RWPE2 (cell line): ENCODE measurements at places on chromosomes 1 and 21.

DNA sequence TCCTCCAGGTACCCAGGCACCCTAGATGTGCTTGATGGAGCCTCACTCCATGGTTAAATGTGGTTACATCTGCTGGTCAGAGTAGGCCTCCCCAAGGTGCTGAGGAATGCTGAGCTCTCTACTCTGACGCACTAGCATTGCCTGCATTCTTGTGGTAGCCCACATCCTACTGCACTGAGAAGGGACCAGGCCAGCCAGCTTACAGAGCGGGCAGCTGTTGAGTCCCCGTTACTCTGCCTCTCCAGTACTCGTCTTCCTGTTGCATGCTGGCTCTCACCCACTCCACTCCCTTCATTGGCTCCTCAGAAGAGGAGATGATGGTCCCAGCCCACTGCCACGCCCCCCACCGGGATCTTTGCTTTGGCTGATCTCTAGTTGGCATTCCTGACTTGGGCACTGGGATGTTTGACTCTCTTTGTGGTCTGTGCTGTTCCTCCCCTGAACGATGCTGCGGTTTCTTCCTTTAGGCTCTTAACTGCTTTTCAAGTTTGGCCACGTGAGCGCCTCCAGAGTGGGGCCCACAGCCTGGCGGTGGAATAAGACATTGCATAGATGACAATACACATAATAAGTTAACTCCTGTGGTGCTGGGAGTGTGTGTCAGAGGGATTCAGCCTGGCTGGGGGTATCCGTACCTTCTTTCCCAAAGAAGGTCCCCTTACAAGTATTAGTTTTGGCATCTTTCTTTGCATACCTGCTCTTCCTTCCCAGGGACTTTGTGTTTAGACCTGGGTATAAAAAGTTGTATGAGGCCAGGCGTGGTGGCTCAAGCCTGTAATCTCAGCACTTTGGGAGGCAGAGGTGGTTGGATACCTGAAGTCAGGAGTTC lies 18.6 kb downstream of the AZIN2 start:
- DNase-seq, result peak; percentile 98

DNA sequence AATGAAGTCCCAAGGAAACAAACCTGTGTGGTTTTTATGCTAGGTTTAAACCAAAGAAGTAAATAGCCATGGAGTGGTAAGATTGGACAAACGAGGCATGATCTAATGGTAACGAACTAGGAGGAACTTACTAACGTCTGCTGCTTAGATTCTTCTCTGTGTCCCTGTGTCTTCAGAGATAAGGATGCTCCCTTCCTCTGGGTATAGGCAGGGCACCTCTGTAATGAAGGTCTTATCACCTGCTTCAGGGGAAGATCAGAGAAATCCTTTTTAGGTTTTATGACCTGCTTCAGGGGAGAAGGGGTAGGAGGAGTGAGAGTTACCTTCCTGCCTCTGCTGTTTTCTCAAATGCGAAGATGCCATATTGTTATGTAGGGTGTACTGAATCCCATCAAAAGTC lies 214.9 kb upstream of the L1TD1 start:
- no peak for DNase-seq

DNA sequence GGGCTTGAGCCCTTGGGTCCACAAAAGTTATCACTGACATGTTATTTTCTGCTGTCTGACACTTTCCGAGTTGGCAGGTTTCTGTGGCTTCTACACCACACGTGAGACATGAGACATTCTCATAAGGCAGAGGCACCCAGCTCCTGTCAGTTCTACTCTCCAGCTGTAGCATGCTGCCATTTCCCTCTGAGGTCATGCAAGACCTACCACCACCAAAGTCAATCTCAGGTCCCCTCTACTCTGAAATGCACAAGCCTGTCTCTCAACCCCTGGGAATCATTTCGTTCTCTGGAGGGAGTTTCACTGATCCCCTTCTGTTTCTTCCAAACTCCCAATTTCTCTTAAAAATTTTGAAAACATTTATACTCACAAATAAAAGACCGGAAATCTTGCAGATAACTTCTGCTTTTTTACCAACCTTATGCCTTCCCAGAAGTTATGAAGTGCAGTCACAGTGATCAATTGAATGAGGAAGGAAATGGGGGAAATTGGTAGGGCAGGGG lies 39.5 kb upstream of the CR2 start:
- no peak for DNase-seq

DNA sequence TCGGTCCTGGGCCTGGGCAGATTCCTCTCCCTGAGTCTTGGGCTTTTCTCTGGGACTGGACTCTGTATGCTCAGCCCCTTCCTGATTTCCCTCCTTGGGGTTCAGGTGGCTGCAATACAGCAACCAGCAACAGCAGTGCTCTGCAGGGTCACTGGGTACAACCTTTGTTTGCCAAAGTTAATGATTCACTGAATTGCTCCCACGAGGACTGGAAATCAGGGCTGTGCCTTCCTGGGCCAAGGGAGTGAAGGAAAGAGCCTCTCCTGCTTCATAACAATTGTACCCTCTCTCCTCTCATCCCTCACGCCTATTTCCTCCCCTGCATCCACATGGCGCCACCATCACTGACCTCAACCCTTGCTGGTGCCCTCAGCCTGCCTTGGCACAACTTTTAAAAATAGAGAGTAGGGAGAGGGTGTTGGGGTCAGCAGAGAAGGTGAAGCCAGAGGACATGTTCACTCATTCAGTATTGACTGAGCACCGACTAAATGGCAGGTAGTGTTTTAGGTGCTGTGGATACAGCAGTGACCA lies 52.8 kb upstream of the GOLT1A start:
- DNase-seq, result no peak

GRCh38 chr1:236575523-236575922 lies 28.8 kb downstream of the HEATR1 start:
- no peak for DNase-seq

DNA sequence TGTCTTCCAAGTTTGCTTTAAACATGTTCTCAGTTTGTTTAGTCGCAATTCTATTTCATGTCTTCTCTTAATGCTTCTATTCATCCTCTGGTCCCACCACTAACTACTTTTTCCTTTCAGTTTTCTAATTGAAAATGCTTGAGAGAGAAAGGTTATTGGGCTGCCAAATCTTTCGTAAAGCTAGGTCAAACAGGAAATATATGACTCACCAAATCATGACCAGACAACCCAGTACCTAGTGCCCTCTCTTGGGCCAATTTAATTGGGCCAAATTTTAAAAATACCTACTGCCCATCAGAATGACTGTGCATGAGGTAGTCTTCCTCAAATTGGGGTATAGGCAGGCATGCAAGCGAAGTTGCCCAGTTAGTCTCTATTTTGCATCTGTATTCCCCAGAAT lies 295.4 kb upstream of the PBX1 start:
- no peak for DNase-seq

DNA sequence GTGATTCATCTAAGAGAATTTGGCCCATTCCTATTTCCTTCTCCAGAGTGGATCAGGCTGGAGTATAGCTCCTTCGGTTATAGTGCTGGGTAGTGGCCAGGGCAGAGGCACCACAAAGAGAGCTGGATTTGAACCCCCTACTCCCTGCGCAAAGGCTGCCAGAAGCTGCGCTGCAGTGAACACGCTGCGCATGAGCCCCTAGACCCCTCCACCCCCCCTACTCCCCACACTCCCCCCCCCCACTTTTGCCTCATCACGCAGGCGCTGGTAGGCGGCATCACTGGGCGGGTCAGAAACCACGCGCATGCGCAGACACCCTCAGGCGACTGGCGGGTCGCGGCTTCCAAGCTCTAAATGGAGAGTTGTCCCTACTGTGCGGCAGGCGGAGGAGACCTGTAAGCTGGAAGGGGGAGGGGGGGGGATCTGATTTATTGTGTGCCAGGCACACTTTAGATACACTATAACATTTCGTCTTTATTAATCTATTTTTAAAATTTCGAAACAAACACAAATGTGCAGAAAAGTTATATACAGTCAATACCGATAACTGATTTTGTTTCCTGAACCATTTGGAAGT lies 38.7 kb upstream of the HMGN1 start:
- DNase-seq, result peak; percentile 81

DNA sequence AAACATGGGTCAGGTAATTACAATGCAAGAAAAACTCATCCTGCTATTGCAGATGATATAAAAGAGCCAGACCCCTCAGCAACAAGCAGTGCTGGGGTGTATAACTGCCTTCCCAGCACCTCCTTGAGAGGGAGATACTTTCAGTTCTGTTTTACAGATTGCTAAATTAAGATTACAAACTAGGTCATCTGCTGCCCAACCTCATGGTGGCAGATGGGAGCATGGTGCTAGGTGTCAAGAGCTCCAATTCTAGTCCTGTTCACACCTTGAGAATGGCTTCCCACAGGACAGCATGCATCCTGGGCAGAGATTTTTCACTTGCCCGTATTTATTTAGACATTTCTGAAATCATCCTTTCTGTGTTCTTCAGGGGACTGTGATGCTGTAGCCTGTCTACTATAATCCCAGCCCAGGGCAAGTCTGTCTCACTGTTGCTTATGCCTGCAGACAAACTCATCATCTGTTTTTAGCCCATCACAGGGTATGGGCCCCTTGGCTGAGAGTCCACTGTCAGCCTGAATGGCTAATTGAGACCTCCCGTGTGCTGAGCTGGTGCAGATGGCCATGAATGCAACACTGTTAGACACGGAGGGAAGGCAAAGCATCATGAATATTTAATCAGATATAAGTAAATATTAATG lies 40.2 kb upstream of the PBX1 start:
- DNase-seq, result no peak

GRCh38 chr1:51236531-51237350 lies 668 bp downstream of the RNF11 start:
- DNase-seq, result peak; percentile 67
